ENCODE measurements at places on chromosomes 7 and 10. TPM values are rescaled to one million over a fixed set of nuclear protein-coding genes. Genes with fewer than 3 reads are reported as not detected.

The ACTR1A gene
- 102 TPM for total RNA-seq

The FAM13C gene
- total RNA-seq = 18.7 TPM

The OGDHL gene
- not detected for total RNA-seq

The LRRD1 gene
- 0.19 TPM for total RNA-seq

The PTN gene
- total RNA-seq = 4.8 TPM

The NDUFB8 gene
- total RNA-seq = 152 TPM

The ADCY1 gene
- 14.7 TPM for total RNA-seq

The SKAP2 gene
- 40.9 TPM for total RNA-seq

DNA sequence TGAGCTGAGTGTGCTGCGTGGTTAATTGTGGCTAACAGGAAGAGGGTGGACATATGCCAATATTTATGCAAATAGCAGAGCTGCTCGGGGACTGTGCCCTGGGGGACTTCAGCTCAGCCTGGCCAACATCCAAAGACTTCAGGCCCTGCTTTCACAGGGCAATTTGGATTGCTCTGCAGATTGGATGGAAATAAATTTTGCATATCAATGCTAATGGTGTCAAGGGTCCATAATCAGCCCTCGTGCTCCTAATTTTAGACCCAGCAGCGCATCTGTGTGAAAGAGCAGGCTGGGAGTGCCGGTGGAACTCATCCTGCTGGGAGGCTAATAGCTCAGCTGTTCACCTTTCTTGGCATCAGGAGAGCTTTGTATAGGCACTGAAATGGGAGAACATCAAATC lies 270.1 kb downstream of the TCERG1L start:
- DNase-seq = no peak

DNA sequence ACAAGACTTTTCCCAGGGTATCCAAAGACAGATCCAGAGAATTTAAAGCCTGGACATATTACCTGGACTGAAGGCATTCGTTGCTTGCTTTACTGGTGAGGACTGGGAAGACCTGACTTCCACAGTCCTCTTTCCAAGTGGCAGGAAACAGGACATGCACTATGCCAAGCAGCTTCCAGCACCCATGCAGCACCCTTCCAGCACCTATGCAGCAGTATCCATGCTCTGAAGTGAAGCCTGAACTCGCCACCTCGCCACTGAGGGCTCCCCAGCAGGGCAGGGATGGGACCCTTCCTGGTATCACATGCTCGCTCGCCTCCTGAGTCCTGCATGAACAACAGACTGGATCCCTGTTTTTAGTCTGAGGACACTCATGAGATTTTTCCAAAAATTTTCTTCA lies 189.9 kb upstream of the KLF14 start:
- no peak for DNase-seq

DNA sequence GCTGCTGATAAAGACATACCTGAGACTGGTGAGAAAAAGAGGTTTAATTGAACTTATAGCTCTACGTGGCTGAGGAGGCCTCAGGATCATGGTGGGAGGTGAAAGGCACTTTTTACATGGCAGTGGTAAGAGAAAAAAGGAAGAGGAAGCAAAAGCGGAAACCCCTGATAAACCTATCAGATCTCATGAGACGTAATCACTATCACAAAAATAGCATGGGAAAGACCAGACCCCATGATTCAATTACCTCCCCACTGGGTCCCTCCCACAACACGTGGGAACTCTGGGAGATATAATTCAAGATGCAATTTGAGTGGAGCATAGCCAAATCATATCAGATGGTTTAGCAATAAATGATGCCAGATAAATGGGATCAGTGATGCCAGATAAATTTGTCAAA lies 892.0 kb upstream of the CELF2 start:
- no peak for DNase-seq

GRCh38 chr7:111328487-111328886 lies 233.8 kb downstream of the IMMP2L start:
- no peak for DNase-seq

DNA sequence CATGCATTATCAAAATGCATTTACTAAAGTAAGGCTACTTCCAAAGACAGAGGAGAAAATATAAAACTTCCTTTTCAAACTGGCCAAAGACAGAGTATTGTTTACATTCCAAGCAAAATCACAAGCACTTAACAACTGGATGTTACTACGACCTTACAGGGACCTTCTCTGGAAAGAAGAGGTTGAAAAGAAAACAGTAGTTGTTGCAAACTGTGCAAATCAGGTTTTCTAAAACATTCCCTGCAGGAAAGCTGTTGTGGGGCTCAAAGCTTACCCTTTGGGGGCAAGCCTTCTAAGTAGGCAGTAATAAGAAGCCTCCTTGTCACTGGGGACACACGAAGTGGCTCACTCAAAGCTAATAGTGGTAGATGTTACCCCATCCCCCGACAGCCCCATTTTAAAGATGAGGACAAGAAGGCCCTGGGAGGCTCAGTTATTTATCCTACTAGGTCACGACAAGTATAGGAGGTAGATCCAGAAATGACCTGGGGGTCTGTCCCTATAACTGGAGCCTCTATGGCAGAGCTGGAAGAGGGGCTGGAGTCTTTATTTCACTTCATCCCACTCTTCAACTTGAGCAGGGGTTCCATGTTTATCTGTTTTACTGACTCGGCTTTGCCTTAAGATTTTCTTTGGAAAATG lies 46.6 kb downstream of the ATXN7L1 start:
- DNase-seq = no peak

- no peak for DNase-seq
Measured at GRCh38 chr7:42143711-42144600, 93.1 kb downstream of the GLI3 start.

- no peak for DNase-seq
Measured at GRCh38 chr7:42170724-42171123, 66.3 kb downstream of the GLI3 start.

- no peak for DNase-seq
Measured at GRCh38 chr10:16381083-16381482, 55.7 kb upstream of the PTER start.

DNA sequence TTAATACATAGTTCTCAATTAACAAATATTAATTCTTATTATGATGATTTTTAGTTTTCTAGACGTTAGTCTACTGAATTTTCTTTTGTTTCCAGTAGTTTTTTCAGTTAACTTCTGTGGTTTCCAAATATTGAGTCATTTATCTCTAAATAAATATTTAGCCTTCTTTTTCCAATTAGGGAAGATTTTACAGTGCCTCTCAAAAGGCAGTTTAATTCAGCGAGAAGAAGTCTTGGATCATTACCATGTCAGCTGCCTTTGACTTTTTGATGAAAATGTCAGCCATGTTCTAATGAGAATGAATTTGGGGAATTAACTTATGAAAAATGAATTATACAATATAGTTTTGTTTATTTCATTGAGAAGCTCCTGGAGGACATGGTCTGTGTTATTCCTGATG lies 90.0 kb downstream of the CDK14 start:
- no peak for DNase-seq

GRCh38 chr10:97412891-97413304 lies 11.8 kb upstream of the RRP12 start:
- DNase-seq = no peak

- peak; percentile 92 for DNase-seq
Measured at GRCh38 chr7:5428478-5429252, 5.0 kb upstream of the TNRC18 start.

DNA sequence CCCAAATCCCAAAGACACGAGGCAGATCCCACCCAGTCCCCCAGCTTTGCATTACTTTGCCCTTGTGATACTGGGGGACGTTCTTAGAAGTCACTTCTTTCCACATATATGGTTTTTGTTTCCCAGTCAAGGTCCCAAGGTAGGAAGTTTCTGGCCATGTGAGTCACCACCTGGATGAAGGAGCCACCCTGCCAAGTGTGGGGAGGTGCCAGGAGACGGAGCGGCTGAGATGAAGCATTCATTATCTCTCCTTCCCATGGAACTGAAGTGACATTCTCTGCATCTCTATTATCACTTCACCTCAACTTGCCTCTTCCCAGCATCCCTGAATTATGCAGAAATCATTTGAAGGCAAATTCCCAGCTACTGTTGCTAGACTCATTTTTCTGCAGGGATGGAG lies 136.2 kb upstream of the INSYN2A start:
- DNase-seq = no peak

GRCh38 chr10:108894402-108895301 lies 1028.7 kb downstream of the XPNPEP1 start:
- no peak for DNase-seq

- DNase-seq = no peak
Measured at GRCh38 chr10:52780391-52781155, 8.0 kb upstream of the MBL2 start.

GRCh38 chr7:111183321-111183720 lies 92.4 kb downstream of the LRRN3 start:
- DNase-seq = no peak

- no peak for DNase-seq
Measured at GRCh38 chr10:120597902-120598301, 140.9 kb downstream of the PLPP4 start.

- no peak for DNase-seq
Measured at GRCh38 chr7:73988197-73988596, 39.8 kb upstream of the ELN start.

- DNase-seq = peak; percentile 54
Measured at GRCh38 chr7:101880282-101881054, 63.0 kb downstream of the CUX1 start.

DNA sequence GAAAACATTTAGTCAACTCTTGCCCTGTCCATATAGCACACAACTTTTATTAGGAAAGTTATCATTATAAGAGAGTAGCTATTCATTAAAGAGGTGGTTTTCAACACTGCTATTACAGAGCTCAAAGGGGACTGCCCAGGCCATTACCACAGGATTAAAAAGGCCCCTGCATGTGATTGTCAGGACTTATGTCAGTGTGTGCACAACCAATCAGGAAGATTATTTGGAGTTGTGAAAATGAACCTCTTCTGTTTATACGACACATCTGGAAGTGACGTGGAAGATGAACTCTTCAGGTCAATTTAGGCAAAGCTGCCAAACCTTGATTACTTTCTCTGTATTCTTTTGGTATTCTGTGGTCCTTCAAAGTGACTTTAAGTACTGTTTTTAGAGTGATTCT lies 14.7 kb downstream of the CCNY start:
- DNase-seq = no peak

DNA sequence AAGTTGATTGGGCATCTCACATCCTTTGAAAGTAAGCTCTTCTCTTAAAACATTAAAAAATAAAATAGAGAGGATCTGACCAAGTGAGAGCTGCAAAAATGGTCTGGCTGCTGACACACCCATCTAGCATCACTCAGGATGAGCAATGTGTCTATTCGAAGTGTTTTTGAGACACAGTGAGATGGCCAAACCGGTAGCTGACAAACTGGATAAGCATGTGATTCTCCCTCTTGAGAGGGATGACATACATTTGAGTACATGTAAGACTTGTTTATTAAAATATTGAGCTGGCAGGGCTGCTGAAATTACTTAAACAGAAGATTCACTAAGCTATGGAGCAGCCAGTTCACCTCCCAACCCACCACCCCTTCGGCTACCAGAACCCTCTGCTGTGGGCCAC lies 333.9 kb downstream of the ADRA2A start:
- DNase-seq = no peak

GRCh38 chr7:117127585-117128168 lies 174.4 kb downstream of the ST7 start:
- DNase-seq = peak; percentile 72

DNA sequence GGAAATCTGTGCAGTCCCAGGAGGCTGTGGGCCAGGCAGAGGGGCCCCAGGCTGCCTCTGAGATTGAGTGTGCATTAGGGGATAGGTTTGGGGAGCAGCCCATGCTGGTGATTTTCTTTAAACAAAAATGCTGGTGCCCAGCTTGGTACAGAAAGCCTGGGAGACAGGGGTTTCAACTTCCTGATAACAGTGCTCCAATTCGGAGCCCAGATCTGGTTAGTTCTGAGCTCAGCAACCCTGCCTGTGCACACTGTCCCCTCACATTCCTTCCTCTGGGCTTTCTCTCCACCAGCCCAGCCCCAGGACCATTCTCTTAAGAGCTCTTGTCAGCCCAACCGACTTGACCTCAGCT lies 379.2 kb upstream of the ZMIZ1 start:
- no peak for DNase-seq

DNA sequence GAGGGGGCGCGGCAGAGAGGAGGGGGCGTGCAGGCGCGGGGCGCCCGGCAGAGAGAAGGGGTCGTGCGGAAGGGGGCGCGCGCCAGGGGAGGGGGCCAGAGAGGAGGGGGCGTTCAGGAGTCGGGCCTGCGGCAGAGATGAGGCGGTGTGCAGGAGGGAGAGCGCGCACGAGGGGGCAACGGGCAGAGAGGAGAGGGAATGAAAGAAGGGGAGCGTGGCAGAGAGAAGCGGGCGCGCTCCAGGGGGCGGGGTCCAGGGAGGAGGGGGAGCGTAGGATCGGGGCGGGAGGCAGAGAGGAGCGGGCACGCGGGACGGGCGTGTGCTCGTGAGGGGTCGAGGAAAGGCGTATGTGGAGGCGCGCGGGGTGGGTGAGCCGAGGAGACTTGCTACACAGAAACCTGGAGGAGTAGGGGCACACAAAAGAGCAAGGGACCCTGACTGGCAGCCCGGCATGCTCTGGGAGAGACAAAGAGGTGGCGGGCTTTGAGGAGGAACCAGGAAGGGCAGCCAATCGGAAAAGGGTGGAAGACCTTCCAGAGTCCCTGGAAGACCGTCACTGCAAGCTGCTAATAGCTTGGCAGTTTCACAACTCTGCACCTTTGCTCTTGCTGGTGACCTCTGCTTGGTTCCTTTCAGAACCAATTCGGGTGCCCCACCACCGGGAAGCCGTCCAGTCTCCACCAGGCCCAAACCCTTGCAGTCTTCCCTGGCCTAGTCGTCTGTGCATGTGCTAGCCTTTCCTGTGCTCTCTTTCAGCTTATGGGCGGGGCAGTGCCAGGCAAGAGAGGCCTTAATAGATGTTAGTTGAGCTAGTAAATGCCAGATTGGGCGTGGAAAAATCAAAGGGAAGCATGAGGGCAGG lies 639 bp downstream of the DYDC2 start:
- no peak for DNase-seq

Measured in posterior vena cava (tissue), 2 donors.